ENCODE measurements at places on chromosomes 6 and 20.

DNA sequence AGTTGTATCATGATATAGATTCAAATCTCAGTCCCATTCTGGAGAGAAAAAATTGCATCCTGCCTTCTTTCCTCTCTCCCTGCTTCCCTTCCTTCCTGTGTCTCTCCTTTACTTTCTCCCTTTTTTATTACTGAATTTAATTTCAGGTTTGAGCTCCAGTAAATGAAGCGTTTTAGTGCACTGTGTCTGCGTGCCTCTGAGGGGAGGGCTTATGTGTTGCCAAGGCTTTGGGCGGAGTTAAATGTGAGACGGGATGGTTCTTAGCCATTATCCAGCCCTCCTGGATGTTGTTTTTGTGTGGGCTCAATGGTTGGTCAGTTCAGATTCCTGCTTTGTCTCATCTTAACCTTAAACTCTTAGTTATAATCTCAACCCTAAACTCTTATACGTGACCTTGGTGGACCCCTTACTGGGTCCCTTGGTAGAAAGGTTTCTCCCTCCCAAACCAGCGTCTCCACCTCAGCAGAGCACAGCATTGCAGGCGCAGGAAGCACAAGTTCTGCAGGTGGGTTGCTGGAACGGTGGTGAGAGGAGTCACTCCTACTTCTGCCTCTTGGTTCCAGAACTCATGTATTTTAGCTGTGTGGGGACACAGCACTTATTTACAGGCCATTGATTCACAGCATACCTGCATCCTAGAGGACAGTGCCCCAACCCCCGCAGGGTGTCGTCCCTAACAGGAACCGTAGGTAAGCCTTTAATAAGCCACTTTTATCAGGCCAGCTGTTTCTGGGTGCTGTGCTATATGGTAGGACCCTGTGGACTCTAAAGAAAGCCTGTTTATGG, 68.5 kb downstream of the DNAH8 start:
- no peak for DNase-seq

DNA sequence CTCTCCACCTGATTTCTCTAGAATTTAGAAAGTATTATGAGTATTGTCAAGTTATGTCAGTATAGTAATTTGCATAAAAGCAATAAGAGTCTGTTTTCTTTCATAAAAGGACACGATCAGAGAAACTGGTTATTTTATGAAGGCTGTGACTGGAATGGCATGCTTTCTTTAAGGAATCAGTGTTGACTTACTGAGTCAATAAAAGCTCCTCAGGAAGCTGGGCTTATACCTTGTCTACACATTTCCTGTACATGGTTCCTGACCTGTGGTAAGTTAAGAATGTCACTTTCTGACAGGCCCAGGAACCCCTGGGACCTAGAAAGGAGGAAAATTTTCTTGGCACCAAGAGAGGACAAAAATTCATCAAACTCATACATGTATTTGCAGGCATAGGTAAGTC, 1224.0 kb upstream of the ADGRB3 start:
- no peak for DNase-seq

GRCh38 chr6:12584631-12585405, 131.7 kb upstream of the PHACTR1 start:
- DNase-seq: no peak

GRCh38 chr6:168462289-168462853, 21.4 kb downstream of the SMOC2 start:
- DNase-seq: no peak

DNA sequence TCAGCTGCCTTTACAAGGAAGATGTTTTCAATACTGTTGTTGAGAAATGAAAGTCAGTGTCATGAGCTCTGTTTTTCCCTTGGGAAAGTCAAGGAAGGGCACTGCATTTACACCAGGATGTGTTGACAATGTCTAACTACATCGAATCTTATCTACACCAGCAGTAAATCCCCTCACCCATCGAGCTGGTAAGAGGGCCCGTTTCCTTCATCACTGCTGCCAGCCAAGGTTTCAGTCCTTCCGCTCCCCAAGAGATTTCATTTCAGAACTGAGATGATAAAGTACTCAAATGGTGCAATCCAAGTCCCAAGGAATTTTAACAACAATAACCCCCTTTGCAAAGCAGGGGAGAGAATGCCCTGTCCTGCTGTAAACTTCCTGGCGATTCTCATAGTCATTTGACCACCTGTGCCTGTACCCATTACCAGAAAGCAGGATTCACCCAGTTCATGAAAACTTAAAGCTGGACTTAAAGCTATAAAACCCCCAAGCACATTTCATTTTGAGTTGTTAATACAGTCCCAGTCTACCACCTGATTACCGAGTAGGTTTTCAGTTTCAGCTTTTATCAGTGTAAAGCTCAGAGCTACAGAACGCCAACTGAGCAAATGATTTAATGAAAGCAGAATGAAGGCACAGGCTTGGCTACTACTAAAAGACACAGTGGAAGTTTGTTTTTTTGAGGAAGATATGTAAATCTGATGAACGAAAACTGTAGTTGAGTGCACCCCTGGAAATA, 122.5 kb upstream of the TAB2 start:
- DNase-seq: no peak

DNA sequence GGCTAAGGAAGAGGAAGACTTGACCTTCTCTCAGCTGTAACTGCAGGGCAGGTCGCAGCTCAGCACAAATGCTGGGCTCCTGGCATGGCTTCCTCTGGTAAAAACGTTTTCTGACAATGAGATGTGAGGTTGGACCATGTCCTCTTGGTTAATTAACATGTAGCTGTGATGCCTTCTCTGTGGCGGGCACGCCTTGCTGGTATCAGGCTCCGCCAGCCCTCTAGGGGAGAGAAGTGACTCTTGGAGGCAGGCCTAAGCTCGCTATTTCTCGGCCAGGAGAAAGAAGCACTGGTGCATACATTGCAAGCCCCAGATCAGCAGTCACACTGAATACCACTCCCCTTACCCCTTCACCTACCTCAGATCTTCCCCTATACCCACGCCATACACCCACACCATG, 65.0 kb downstream of the QRSL1 start:
- DNase-seq: no peak

DNA sequence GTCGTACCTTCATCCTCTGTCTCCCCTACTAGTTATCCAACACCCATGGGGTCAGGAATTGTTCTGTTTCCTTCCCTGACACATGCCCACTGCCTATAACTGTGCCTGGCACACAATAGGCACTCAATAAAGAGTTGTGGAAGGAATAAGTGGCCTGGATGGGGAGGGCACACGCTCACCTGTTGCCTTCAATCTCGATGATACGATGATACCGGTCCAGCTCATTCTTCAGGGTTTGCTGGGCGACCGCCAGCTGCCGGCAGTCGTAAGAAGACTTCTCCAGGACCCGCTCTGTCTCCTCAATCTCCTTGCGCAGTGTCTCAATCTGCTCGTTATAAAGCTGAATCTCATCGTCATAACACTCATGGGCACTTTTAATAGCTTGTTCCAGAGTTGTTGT, 32.5 kb downstream of the BFSP1 start:
- DNase-seq: no peak

DNA sequence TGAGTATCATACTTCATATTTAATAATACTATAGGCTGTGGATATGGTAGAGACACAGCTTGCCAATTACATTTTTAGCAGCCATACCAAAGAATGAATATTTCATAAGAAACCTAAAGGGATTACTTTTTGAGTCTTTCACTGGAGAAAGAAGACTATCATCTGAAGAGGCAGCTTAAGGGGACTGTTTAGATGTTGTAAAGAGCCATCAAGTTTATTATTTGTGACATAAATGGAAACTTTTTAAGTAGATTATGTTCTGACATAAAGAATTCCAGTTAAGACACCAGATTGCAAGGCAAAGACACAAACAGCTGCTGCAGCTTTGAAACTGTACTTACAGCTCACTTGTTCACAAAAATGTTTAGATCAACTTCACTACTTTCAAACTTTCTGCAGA, 429.4 kb downstream of the TFAP2A start:
- no peak for DNase-seq

GRCh38 chr20:54680872-54681619, 205.7 kb downstream of the DOK5 start:
- DNase-seq: peak; percentile 71

- no peak for DNase-seq
Measured at GRCh38 chr6:115976321-115976870, 84.3 kb downstream of the FRK start.

DNA sequence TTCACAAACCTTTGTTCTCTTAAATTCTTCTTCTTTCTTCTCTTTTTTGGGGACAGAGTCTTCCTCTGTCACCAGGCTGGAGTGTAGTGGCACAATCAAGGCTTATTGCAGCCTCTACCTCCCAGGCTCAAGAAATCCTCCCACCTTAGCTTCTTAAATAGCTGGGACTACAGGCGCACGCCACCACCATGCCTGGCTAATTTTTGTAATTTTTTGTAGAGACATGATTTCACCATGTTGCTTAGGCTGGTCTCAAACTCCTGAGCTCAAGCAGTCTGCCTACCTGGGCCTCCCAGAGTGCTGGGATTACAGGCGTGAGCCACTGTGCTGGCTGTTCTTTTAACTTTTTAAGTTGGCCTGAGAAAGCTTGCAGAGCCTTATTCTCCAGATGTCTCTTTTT, 48.0 kb downstream of the NCOA3 start:
- no peak for DNase-seq

DNA sequence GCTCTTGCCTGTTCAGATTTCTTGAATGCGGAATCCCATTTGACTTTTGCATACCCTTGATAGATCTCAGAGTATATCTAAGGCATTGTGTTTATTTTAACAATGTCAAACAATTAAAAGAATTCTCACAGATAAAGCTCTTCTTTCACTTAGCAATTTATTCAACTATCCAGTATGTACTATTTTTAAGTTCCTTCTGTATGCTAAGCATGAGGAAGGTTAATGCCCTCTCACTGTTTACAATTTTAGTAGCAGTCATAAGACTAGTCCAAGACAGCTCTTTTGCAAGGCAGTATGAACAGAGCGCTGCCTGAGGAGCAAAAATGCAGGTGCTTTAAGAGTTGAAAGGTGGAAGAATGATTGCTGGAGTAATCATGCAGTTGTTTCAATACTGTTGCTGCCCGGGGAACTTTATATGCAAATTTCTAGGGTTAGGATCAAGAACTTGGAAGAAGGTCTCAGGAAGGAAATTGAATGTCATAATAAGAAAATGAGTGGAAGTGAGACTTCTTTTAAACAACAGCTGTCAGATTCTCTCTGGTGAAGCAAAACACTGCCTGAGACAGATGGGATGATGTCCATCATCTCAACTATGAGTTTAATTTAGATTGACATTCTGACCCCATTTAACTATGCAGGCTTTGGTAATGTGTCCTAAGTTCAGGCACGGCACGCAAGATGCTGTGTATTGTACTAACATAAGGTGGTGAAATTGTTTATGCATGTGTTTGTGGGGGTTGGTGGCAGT, 1303.5 kb upstream of the CITED2 start:
- DNase-seq: no peak

DNA sequence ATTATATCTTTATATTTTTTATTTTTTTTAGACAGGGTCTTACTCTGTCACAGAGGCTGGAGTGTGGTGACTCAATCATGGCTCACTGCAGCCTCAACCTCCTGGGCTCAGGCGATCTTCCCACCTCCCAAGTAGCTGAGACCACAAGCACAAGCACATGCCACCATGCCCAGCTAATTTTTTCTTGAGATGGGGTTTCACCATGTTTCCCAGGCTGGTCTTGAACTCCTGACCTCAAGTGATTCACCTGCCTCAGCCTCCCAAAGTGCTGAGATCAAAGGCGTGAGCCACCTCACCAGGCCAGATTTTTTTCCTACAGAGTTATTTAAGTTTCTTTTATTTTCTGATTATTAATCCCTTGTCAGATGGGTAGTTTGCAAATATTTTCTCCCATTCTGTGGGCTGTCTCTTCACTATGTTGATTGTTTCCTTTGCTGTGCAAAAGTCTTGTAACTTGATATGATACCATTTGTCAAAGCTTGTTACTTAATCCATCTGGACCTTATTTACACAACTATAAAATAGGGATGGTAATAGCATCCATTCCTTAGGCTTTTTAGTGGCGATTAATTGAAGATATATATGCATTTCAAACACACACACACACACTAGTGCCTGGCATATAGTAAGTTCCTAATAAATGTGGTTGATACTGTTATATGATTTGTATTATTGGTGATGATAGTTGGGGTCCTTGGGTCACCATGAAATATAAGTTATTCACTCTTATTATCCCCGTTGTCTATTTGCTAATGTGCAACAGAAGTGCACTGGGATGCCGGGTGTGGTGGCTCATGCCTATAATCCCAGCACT, 187.1 kb downstream of the BCAS1 start:
- DNase-seq: no peak

DNA sequence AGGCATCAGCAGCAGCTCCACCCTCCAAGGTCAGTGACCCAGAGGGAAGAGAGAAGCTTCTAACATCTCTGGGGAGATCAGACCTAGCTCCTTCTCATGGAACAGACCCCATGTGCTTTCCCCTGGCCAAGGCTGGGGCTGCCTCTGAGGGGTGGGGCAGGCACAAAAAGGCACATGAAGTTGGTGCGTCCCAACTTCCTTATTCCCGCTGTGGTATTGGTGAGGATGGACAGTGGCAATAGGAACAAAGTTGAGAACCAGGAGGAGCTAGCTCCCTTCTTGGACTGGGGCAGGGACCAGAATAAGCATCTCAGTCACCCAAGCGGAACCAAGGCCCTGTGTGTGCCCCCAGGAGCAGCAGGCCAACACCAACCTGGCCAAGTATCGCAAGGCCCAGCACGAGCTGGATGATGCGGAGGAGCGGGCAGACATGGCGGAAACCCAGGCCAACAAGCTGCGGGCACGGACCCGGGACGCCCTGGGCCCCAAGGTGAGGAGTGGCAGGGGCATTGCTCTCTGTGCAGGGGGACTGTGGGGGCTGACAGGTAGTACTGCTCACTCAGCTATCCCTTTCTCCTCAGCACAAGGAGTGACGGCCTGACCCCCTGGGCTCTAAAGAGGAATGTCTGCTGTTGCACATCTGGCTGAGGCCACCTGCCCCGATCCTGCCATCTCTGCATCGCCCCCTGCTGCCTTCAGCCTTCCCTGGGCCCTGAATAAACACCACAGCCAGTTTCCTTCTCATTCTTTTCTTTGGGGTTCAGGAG, 46.1 kb downstream of the MYH7B start:
- no peak for DNase-seq

DNA sequence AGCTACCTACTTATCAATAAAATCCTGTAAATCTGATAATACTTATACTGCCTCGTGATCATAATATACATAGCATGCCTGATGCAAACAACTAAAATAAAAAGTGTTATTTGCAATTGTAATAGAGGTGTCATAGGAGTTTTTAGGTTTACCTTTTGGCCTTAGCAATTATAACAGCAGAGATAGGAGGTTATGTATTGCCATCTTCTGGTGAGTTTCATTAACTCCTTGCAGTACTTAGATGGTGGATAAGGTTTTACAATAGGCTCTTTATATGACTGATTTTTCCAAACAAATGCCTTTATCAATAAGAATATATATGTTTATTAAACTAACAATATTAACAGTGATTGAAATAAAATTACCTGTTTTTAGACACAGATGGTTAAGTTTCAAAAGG, 27.8 kb upstream of the MYCT1 start:
- DNase-seq: no peak

GRCh38 chr20:52683761-52684160, 288.4 kb upstream of the TSHZ2 start:
- DNase-seq: no peak

DNA sequence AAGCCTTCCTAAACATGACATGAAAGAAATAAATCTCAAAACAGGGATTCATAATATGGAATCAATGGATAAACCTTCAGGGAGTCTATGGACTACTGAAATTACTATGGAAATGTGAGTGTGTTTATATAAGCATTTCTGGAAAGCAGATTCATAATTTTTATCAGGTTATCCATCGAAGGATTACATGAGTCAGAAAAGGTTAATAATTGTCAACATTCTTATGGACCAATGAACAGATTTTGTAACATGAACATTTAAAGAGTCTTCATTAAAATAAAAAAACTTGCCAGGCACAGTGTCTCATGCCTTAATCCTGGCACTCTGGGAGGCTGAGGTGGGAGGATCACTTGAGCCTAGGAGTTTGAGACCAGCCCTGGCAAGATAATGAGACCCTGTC, 84.8 kb downstream of the AHI1 start:
- no peak for DNase-seq

Data from NCI-H146 (cell line).